Effector CD8-positive, alpha-beta T cell (primary cell): ENCODE measurements at places on chromosomes 11 and 22.
A peak's percentile ranks its signal among the peaks of the same experiment; 100 is the strongest.

DNA sequence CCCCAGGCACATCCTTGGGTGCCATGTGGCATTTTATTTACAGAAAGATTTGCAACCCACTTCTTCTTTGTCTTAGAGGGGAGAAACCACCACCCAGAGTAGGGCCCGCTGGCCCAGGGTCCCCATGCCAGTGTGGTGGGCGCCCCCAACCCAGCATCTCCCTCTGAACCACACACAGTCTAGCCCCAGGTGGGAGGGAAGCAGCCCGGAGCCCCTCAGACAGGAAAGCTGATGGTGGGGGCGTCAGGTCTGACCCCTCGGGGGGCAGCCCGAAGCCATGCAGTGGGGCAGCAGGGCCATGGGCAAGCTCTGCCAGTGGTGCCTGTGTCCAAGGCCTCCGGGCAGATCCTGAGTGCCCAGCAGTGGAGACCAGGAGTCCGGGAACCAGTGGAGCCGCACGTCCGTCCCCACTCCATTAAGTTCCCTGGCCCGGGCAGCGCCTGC, 11.7 kb downstream of the TRPM5 start:
- no peak for DNase-seq

DNA sequence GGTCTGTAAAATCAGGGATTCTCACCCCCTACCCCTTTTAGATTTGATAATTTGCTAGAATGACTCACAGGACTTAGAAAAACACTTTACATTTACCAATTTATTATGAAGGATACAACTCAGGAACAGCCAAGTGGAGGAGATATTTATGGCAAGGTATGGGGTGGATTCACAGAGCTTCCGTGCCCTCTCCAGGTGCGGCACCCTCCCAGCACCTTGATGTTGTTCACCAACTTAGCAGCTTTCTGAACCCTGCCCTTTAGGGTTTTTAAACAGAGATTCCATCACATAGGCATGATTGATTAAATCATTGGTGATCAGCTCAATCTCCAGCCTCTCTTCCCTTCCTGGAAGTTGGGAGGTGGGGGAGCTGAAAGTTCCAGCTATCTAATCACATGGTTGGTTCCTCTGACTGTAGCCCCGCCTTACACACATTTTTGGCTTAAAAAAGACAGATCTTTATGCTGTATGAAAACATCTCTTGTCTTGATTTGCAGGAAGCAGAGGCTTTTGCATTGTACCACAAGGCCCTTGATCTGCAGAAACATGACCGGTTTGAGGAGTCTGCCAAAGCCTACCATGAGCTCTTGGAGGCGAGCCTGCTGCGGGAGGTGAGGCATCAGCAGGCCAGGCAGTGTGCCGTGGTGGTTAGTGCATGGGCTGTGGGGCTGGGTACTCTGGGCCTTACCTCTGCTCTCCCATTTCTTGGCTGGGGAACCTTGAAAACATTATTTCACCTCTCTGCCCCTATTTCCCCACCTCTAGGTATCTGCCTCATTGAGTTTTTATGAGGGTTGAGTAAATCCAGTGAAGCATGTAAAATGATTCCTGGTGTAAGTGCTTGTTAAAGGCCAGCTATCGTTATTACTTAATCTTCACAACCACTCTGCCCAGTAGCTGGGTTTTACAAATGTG, 27.0 kb downstream of the CABIN1 start:
- no peak for DNase-seq

DNA sequence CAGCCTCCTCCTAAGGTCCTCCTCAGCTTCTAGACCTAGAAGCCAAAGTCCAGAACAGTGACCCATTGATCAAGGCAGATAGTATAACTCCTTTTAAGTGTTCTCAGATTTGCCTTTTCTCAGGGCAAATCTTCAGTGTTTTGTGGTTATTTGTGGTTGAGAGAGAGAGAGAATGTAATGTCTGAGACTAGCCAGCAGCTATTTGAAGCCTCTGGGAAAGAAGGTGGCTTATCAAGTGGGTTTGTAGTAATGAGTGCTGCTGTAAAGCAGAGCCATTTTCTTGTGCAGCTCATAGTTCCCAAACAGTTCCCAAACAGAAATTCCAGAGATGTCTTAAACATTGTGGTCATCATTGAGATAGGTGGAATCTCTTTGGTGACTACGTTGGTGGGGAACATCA, 89.5 kb downstream of the RNF169 start:
- DNase-seq: no peak

- no peak for DNase-seq
These were observed 91.9 kb upstream of the DRD2 start for GRCh38 chr11:113567097-113567496.

GRCh38 chr11:71442880-71443279, 5.3 kb downstream of the DHCR7 start:
- no peak for DNase-seq

- no peak for DNase-seq
These were observed 39.3 kb upstream of the SOX6 start for GRCh38 chr11:16395601-16396000.

DNA sequence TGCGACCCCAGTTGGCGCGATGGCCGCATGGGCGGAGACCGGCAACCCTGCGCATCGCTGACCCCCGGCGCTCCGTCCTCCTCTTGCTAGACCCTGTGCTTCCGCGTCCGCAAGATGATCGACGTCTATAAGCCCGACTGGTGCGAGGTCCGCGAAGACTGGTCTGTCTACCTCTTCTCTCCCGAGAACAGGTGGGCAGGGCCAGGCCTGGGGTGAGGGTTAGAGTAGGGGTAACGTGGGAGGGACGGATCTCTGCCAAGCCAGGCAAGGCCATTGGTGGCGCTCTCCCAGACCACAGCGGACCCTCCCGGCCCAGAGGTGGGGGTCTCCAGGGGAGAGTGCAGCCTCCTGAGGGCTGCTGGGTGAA, 92.1 kb downstream of the CACNA1I start:
- DNase-seq: no peak

DNA sequence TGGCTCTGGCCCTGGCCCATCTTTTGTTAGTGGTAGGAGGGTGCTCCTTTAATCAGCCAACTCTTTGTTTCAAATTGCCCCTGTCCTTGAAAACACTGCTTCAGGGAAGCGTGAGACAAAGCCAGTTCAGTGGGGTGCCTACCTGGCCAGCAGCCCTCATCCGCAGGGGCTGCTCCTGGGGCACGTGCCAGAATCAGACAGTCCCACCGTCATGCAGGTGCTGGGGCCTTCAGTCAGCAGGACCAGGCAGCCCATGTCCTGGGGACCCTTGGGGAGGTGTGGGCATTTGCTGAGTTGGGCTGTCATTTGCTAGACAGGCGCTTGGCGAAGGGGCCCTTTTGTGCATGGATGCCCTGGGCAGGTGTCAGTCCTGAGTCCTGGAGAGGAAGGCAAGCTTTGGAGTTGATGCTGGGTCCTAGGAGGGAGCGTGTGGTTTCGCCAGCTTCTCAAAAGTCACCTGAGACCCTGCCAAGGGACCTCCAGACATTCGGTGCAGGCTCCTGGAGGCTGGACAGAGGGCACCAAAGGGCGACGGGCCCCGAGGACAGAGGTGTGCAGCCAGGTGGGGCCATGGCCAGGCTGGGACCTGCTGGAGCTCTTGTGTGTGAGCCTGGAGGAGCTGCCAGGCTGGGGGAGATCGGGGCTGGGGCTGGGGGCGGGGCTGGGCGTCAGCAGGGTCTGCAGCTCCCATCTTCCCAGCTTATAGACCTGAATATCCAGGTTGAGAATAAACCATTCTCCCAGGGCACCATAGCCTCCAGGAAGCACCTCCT, 15.0 kb upstream of the RTN4R start:
- DNase-seq: no peak

GRCh38 chr11:107174856-107175255, 156.6 kb upstream of the GUCY1A2 start:
- no peak for DNase-seq

- DNase-seq: no peak
These were observed 1089.3 kb downstream of the FAM181B start for GRCh38 chr11:81644239-81644840.

- no peak for DNase-seq
These were observed 56.6 kb downstream of the LMO2 start for GRCh38 chr11:33835143-33835878.

GRCh38 chr22:43852573-43853327, 9.6 kb downstream of the SULT4A1 start:
- no peak for DNase-seq

DNA sequence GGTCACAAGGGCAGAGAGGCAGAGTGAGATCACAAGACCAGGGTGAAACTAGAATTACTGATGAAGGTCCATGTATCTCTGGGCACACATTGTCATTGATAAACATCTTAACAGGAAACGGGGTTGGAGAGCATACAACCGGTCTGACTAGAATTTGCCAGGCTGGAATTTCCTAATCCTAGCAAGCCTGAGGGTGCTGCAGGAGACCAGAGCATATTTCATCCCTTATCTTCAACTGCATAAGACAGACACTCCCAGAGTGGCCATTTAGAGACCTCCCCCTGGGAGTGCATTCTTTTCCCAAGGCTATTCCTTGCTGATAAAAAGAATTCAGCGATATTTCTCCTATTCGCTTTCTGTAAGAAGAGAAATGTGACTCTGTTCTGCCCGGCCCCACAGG, 84.6 kb upstream of the IZUMO1R start:
- no peak for DNase-seq

DNA sequence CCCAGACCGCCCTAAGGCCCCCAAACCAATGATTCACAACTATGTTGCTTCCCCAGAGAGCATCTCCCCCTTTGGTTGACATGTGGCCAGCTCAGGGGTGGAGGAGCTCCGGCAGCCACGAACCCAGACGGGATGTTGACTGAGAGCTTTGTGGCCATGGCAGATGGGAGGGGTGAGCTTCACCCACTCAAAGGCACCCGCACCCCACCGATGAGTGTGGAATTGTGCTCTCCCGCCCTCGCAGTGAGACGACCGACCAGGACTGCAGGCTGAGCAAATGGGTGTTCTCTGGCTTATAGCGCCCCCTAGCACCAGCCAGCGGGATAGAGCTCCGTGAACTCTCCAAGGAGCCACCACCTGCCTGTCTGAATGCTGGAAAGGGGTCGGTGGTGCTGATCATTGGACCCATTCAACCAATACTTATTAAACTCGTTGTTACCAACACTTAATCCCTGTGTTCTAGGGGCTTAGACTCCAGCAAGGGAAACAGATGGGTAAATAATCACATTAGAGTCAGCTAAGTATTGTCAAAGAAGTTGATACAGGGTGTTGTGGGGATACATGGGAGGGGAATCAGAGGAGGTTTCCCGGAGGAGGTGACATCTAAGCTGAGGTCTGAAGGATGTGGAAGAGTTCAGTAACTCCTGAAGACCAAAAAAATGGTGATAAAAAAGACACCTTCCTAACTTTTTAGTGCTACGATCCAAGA, 4.5 kb upstream of the TIMP3 start:
- DNase-seq: peak; percentile 27

DNA sequence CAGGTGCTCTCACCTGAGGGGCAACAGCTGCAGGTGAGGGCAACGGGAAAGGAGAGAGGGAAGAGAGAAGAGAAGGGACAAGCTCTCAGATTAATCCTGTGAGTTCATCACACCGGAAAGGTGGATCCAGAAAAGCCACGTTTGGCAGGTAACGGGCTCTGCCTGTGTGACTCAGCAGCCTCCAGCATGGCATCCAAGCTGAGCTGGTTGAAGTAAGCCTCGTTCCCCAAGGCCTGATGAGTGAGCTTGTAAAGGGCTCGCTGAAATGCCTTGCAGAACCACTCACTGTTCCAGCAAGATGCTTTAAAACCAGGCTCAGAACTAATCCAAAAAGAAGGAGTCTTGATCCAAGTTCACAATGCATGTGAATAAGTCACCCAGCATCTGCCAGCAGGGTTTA, 206.9 kb upstream of the TMEM45B start:
- no peak for DNase-seq

GRCh38 chr11:18987454-18988231, 48.4 kb upstream of the MRGPRX1 start:
- DNase-seq: no peak

DNA sequence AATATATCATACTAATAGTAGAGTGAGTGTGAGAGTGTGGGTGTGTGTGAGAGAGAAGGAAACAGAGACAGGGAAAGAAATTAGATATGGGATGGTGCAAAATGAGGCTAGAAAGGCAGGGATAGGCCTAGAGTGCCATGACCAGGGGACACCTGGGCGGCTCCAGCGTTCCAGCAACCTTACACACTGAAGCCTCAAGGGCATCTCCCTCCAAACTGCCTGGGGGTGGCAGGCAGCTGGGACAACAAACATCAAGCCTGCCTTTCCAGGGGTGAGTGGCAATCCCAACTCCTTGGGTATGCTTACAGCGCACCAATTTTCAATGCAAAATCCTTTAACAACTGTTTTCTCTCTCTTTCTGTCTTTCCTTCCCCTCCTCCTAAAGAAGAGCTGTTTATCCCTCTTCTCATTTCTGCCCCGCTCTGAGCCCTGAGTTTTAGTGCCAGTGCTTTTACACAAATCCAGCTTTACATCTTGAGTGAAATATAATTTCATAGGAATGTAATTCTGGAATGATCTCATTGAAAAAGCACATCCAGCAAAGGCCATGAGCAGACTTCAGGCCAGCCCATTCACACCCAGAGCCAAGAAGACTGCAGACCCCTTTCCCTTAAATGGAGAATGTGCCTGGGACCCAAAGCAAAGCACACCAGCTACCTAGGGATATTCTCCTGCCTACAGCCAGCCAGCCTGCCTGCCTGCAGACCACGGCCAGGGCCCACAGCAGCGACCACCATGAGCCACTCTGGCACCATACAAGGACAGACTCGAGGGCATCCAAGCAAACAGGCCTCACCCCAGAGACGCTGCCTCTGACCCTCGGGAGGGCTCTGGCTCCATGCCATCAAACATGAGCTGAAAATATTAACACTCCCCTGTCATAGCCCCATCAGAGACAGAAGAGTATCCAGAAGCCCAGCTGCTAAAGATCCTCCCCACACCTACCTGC, 90.3 kb downstream of the RPL27A start:
- DNase-seq: no peak

DNA sequence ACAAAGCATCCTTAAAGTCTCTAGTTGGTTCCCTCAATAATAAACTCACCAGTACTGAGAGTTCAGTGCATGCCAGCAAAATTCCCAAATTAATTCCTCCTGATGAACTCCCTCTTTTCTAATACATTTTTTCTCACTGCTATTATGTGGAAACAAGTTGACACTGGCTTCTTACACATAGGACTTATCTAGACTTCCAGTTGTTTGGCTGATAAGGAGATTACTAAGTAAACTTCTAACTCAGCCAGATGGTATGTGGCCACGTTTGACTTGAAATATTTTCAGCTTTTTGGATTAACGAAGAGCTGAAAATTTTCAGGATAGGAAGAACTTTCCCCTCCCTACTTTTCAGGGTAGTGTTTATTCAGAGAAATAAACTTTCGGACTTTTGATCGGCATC, 1154.2 kb upstream of the TENM4 start:
- no peak for DNase-seq

- no peak for DNase-seq
These were observed 176.1 kb downstream of the DBX1 start for GRCh38 chr11:19984048-19984742.

- DNase-seq: no peak
These were observed 40.5 kb downstream of the IL18BP start for GRCh38 chr11:72039031-72039855.
